KG1 (cell line): ENCODE measurements at places on chromosomes 3 and 15.

DNA sequence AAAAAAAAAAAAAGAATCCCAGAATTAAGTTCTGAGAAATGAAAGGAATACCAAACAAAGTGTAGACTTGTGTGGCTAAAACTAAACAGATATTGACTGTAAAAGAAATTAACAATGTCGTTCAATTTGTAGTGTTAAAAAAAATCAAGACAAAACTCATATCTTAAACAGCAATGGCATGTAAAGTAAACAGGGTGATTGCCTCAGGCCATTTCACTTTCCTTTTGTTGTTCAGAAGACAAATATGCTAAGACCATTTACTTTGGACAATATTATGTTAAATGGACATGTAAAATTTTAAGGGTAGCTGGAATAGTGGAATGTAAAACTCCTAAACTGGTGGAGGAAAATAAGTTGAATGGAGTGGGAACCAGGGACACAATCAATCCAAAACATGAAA is 139.1 kb downstream of the RTP4 start:
- DNase-seq, result no peak

DNA sequence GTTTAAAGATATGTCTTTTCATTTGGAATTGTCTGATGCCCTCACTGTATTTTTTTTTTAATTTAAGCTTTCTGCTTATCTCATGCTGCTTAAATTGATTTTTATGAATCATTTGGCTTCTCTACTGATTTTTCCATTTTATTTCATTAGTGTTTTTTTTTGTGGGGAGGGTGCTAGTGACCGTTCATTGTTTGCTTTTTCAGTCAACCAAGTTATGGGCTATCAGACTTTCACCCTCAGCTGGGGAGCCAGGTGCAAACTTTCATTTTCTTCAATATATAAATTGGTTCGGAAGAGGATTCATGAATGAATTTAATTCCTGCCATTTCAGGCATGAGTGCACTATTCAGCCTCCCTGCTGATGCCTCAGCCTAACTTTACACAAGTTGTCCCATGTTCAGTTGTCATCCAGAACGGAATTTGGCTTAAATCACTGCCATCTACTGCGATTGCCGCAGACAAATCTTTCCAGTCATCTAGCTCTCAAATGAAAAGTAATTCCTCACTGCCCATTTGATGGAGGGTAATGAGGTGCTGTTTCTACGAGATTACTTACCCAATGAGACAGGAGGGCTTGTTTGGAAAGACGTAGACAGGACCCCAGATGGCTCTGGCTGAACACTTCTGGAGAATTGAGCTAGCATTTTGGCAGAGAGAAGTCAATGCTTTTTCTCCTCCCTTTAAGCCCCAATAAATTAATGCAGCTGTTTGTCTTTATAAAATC is 89.9 kb upstream of the RORA start:
- no peak for DNase-seq

GRCh38 chr15:80844011-80844732 is 65.0 kb downstream of the CEMIP start:
- no peak for DNase-seq

GRCh38 chr15:92831655-92832328 is 68.3 kb upstream of the CHD2 start:
- peak; percentile 84 for DNase-seq

DNA sequence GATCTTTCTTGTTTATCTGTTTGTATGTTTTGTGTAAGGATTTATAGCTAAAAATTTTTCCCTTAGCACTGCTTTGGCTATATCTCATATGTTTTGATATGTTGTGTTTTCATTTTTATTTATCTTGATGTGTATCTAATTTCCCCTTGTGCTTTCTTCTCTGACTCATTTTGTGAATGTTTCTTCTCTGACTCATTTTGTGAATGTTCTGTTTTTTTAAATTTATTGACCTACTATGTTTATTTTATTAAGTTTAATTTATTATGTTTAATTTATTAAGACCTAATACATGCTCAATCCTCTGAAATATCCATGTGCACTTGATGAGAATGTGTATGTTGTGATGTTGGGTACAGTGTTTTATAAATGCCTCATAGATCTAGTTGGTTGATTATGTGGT is 793.5 kb upstream of the CADM2 start:
- DNase-seq, result no peak
